ENCODE measurements at places on chromosomes 2 and 18.

GRCh38 chr2:8461341-8461740 is 220.5 kb upstream of the ID2 start:
- no peak for DNase-seq

DNA sequence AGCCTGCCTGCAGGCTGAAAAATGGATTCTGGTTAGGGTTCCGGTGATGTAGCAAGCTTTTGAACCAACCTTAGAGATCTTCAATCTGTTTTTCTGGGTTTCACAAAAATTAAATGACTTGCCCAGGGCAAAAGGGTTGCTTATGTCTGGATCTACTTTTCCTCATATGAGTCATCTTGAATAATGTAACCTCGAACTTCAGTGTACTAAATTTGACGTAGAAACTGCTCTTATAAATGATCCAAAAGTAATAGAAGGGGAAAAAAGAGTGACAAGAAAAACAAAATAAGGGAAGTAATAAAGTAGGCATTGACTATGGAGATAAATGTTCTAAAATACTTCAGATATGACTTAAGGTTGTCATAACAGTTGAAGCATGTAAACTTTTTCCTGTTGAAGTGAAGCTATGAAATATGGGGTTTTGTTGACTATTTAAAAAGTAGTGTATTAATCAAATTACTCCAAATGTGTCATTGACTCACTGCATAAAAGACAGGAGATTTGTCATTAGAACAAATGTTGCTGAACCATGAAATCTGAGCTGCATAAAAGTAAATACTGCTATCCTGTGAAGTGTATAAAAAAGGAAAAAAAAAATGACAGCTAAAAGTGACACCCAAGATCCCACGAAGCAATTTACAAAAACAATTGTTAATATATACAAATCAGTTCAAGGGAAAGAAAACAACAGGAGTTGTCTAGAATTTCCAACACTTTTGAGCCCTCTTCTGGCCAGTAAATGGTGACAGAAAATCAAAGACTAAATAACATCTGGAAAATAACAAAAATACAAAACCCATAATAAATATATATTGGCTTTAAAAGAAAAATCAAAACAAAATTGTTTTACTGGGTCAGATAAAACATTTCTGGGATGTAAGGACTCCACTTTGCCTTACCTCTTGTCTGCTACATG is 103.6 kb upstream of the SERPINE2 start:
- DNase-seq, result no peak

- DNase-seq, result peak; percentile 17
These were observed 3.1 kb upstream of the SP5 start for GRCh38 chr2:170711774-170712652.

- DNase-seq, result peak; percentile 4
These were observed 68.1 kb upstream of the CSRNP3 start for GRCh38 chr2:165401285-165401852.

DNA sequence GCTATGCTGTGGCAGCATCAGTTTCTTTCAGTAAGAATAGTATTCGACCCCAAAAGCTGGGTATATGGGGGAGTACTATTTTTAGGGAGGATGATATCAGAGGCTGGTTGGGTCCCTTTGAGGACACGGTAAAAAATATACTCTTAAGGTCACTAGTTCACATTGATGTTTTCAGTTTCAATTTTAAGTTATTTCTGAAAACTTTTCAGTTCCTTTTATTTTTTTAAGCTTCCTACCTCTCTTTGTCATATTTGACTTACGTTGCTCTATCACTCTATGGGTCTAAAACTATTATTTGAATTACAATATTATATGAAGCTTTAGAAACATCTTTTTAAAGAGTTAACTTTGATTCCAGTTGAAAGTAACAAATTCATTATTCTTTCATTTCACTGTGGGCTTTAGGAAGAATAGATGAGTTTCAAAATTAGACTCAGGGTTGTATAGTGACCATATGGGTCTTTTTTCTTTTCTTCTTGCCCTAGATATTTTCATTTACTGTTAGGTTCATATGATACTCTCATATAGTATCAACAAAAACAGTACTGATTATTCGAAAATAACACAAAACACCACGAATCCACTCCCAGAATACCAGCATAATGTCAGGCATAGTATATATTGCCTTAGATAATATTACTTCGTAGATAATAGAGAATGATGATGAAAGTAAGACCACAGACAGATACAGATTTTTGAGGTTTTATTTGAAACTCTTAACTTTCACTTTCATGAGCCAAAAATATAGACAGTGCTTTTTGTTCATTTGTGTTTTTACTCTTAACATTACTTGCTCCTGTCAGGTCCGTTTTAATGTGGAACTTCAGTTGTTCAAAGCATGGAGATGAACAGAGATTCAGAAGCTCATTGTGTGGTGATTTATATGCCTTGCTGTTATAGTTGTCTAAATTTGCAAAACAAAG is 9.8 kb downstream of the RMDN2 start:
- no peak for DNase-seq

All from naive thymus-derived CD8-positive, alpha-beta T cell (primary cell).